ENCODE measurements at places on chromosomes 3 and 15.

GRCh38 chr3:77186319-77186718 is 146.4 kb downstream of the ROBO2 start:
- no peak for DNase-seq

DNA sequence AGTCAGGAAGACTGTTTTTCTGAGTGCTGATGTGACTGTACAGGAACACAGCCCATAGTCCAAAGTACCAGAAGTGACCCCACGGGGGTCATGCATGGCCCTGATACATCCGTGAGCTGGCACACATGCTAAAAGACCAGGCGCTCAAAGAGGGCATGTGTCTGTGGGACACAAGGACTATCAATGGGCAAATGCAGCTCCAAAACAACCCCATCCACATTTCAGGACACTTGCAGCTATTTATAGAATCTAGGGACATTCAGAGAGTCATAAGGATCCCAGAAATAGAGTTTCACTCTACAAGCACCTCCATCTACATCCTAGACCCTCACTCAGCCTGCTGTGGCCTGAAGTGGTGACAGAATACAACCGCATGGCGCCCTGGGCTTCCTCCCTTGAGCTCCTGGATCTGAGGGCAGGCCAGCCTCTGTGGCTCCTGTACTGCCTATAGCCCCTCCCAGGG is 17.0 kb downstream of the SLC25A20 start:
- DNase-seq: no peak

DNA sequence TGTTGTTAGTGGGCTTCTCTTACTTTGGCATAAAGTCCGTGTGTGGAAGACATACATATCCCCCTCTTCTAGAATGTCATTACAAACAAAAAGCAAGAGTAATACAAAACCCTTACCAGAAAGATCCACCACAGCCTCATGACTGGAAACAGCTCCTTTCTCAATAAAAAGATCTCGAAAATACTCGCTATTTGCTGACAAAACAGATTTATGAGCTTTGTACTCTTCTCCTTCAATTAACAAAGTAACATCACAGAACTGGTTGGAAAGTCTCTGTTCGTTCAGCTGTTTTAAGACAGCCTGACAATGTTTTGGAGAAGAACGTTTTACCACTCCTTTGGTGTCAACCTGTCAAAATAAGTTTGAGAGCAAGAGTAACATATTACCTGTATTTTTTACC is 5.9 kb downstream of the ZBTB11 start:
- DNase-seq: no peak

GRCh38 chr3:197364410-197365071 is 66.1 kb upstream of the DLG1 start:
- no peak for DNase-seq

DNA sequence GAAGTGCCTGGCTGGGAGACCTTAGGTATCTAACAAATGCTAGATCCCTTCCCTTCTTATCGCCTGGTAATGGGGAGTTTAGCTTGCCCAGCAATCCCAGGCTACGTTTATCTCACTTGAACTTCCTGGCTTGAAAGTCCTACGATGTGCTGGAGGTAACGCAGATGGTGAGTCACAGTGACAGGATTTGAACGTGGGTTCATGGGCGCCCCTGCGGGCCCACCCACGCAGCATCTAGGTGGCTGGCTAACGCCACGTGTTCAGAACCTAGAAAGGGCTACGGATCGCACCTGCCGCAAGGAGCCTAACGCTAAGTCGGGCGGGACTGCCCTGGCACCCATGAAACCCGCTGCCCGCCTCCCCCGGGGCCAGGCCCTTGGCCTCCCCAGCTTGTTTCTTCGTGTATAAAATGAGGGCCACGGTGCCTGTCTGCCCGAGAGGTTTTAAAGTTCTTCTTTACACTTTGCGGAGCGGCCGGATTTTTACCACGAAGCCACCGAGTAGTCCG is 600 bp upstream of the USP3 start:
- peak; percentile 91 for DNase-seq

GRCh38 chr3:190074817-190075216 is 45.9 kb downstream of the P3H2 start:
- no peak for DNase-seq

GRCh38 chr3:160885791-160886286 is 129.8 kb downstream of the PPM1L start:
- DNase-seq: peak; percentile 61

GRCh38 chr3:110383356-110383755 is 688.3 kb upstream of the NECTIN3 start:
- peak; percentile 22 for DNase-seq

DNA sequence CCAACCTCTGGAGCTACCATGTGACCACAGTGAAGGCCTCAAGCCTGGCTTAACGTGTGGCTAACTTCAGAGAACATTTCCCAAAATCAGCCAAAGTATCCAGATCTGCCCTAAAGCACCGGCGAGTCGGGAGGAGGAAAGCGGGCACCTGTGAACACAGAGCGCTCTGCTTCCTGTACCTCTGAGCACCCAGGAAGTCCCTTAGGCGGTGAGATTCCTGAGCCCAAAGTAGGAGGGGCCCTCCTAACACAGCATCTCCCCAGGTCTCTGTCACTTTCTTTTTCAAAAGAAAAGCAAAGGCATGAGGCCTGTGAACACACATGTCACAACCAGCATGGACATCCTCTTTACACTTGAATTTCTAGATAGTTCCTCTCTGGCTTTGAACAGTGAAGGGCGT is 944 bp upstream of the EIF4E3 start:
- no peak for DNase-seq

DNA sequence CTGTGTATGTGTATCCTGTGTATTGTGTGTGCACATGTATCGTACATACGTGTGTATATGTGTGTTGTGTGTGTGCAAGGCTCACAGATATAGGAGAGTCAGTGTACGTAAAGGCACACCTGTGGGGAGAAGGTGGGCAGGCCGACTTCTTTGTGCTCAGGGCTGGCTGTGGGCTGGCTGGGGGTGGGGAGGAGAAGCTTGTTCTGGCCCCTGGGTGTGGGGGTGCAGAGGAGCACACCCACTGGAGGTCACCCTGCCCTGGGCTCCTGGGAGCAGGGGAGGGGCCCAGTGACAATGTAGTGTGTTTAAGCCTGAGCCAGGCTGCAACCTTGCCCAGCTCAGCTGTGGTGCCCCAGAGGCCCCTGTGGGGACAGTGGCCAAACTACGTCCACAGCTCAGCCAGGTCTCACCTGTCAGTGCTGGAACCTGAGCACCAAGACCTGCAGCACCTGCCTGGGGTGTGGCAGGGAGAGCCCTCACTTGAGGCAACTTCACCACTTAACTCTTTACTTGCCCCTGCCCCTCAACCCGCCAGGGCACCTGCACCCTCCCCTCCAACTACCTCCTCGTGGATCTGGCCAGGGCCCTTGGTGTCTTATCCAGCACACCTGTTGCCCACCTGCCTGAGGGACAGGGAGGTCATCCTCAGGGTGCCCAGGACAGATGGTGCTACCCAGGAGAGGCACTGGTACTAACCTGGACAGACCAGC is 2.6 kb upstream of the HHATL start:
- no peak for DNase-seq

DNA sequence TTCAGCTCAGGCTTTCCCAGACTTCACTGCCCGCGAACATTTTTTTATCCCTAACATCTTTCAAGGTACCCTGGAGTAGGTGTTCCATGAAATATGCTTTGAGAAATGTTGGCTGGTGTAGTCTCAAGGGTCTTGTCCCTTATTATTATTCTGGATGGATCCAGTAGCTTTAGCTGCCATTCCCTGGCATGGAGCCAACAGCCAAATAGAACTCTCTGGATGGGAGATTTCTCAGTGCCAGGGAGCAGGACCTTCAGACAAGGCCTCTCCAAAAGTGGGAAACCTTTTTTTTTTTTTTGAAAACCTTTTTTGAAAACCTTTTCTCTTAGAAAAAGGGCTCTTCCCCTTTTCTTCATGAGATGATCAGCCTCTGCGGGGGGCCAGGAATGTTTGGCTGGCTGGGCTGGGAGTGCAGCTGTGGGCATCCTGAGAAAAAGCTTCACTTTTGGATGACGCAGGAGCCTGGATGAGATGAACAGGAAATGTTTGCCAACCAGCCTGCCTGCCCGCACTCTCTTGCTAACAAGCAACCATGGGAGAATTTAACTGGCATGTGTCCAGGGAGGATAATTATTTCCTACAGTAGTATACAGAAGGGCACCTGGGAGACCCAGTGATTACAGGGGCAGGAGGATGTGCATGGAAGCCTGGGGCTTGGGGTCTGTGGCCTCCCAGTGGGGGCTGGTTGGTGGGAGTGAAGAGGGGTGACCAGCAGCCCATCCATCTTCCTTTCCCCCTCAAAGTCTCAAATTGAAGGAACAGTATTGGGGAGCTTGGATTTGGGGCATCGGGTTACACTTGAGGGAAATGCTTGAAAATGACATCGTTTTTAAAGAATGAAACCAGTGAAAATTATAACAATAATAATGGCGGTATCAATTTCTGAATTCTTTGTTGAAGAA is 109.1 kb upstream of the LRIG1 start:
- peak; percentile 53 for DNase-seq

DNA sequence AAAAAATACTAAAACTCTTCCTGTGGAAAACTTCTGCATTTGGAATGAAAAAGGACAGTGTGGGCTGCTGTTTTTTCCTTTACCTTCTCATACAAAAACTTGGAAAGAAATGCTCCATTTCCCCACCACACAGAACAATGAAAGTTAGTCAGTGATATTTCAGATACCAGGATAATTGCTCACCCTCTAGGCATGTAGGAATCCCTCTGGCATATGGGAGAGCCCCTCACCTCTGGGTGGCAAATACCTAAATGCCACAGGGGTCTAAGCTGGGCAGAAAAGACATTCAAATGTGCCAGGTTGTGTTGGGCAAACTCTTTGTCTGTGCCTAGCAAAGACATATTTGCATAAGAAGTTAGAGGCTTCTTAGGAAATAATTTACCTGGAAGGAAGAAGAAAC is 560.3 kb upstream of the NR2F2 start:
- DNase-seq: peak; percentile 49

- DNase-seq: no peak
Measured at GRCh38 chr3:105608623-105609022, 241.9 kb downstream of the ALCAM start.

GRCh38 chr3:119259821-119260220 is 19.1 kb upstream of the B4GALT4 start:
- DNase-seq: no peak

DNA sequence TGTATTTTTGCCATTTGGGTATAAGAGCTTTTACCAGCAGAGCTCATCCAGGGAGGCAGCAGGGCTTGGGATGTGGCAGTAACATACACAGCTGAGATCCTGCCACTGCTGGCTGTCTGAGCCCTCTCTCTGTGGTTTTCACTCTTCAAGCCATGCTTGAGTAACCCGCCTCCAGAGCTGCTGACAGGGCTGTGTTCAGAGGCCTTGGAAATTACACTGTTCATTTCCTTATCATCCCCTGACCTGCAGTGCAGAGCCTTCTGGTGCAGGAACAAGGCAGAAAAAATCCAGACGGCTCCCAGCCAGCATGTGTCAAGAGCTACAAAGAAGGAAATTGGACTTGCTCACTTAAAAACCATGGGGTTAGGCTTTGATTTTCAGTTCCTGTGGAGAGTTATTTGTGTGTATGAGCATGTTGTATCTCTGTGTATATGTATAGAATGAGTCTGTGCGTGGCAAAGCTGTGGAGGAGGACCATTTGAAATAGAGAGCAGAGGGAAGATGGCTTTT is 47.0 kb downstream of the ZNF609 start:
- DNase-seq: peak; percentile 73

DNA sequence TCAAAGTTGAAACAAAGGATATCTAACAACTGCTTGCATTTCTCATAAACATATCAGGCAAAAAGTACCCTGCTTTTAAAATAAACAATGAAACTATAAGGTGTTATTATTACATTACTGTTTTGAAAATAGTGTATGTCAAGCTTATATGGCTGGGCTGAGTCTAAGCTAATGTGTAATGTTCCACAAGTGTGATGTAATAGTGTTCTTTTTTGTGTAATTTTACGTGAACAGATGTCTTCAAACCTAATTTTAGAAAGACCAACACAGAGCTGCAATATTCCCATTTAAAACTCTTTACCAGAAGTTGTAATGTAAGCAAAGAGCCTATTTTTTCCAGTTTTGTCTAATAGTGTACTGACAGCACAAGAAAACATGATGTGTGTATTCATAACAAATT is 34.0 kb downstream of the MINDY2 start:
- no peak for DNase-seq

DNA sequence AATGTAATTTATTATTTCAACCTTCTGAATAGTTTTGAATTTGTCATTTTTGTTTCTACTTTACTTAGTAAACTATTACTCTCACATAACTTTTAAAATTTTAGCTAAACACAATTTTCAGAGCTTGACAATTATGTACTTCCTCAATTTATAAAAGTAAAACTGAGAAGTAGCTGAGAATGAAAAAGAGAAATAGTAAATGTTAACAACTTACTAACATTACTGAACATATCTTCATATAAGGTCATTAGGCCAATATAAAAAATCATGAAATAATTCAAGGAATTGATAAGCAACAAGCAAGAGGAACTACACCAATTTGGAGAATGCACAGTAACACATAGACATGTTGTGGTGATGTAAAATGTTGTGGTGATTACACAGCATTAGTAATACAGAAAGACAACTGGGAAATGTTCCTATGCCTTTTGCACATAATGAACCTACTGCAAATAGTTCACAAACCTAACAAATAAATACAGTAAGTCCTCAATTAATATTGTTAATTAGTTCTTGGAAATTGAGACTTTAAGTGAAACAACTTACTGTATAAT is 137.9 kb downstream of the CBLB start:
- DNase-seq: peak; percentile 54

- DNase-seq: no peak
Measured at GRCh38 chr3:102511639-102512038, 76.8 kb downstream of the ZPLD1 start.

- DNase-seq: no peak
Measured at GRCh38 chr15:27538325-27538724, 560.8 kb downstream of the OCA2 start.

- no peak for DNase-seq
Measured at GRCh38 chr3:28287046-28287445, 45.6 kb downstream of the CMC1 start.

DNA sequence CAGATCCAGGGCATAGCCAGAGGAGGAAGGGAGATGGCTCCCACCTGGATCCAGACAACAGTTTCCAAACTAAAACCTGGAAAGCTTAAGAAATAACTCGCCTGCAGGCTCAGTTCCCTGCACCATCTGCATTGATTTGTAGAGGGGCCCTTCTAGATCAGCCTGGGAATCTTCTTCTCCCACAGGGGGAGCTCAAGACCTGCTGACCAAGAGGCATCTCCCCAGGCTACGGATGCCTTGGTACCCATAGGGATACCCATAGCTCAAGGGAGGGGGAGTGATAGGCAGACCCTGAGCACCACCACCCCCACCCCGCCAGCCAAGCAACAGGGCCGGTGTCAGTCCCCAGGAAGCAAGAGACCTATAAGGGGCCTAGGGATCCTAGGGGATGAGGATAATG is 28.0 kb upstream of the DCLK3 start:
- peak; percentile 39 for DNase-seq
